ENCODE measurements at places on chromosomes 4 and X.

- no peak for DNase-seq
Measured at GRCh38 chr4:187276736-187277408, 553.2 kb upstream of the FAT1 start.

- no peak for DNase-seq
Measured at GRCh38 chr4:31964685-31965084, 1244.5 kb downstream of the PCDH7 start.

DNA sequence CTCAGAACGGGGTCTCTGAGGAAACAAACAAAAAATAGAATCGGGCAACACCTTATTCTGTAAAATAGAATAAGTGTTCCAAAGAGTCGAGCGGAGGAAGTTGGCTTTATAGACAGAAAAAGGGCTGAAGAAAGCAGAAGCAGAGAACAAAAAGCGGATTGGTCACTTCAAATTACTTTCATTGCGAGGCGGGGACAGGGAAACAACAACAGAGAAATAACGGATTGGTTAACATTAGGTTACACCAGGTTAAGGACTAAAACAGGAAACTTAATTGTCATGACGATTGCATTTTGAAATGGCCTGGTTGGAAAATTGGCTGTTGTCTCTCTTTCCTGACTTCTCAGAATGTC, 433 bp upstream of the COQ2 start:
- peak; percentile 5 for DNase-seq

GRCh38 chr4:13983189-13983790, 355.8 kb upstream of the BOD1L1 start:
- DNase-seq: no peak

GRCh38 chrX:151323054-151323453, 74.0 kb upstream of the VMA21 start:
- DNase-seq: no peak

DNA sequence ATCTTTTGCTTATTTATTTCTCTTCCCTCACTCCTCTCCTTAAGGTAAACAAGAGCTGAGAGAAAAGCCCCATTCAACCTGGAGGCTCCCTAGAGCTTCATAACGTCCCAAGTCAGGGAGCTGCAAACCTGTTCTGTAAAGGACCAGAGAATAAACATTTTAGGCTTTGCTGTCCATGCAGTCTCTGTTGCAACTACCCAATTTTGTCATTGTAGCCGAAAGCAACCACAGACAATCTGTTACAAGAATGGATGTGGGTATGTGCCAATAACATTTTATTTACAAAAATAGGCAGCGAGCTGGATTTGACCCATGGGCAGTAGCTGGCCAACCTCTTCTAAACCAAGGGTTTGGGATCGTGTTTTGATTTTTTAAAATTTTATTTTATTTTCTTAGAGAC, 71.3 kb upstream of the TBL1X start:
- no peak for DNase-seq

GRCh38 chr4:80098635-80099034, 25.6 kb upstream of the ANTXR2 start:
- DNase-seq: no peak

DNA sequence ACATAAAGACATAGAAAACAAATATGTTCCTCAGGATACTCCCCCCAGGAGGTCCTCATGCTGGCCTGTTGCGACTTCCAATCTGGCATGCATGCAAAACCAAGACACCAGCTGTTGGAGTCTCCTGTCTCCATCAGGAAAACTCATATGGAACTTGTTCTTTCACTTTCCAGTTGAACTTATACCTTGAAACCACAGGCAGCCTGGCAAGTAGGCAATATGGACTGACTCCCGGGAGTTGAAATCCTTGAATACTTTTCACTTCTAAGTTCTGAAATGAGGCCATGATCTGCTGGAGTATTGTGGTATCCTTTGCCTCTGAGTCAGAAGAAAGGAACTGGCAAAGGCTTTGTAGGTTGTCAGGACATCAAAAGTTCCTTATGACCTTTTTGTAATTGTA, 444.2 kb downstream of the IDS start:
- DNase-seq: no peak

DNA sequence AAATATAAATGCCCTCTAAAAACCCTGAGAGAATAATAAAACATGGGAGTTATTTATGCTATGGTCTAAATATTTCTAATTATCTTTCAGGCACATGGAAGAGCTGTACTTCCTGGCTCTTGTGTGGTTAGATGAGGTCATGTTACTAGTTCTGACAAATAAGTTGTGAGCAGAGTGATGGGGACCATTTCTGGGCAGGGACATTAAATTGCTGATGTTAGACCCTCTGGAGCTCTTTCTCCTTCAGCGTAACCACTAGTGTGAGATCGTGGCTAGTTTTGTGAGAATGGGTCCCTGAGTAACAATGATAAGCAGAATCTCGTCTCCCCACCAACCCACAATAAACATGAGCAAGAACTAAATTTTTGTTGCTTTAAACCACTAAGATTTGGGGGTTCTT, 108.0 kb downstream of the MAML3 start:
- no peak for DNase-seq

DNA sequence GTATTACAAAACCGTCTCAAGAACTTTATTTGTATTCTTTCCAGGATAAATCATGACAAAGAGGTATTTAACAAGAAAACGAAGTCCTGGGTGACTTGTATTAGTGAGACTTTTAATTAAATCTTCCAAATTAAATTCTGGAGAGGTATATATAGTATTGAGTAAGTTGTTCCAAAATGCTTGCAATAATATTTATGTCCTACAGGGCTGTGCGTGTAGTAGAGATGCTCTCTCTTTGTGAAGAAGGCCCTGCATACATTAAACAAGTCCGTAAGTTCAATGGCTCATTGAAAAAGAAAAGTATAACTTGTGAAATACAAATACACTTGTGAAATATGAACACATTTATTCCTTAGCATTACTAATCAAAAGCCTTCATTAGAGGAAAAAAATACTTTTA, 211.4 kb downstream of the ARHGAP24 start:
- DNase-seq: no peak

- no peak for DNase-seq
Measured at GRCh38 chr4:53075162-53075785, 213.2 kb downstream of the RASL11B start.

GRCh38 chr4:123409334-123409733, 12.7 kb downstream of the SPRY1 start:
- DNase-seq: no peak

GRCh38 chr4:96407738-96408463, 568.0 kb downstream of the PDHA2 start:
- no peak for DNase-seq

DNA sequence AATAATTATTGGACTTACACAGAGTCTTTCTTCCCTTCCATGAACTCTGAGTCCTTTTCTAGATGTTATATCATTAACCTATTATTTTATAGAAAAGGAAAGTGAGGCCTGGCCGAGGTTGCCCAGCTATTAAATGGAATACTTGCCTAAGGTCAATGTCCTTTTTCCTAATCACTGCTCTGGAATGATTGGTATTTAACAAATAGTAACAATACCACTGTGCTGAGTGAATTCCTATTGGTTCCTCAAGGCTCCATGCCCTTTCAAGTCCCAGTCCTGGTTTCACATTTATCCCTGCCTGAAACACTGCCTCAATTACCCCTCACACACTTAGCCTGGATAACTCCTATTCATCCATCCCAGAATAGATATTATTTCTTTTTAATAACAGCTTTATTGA, 6.2 kb downstream of the TCEAL9 start:
- DNase-seq: no peak

- DNase-seq: no peak
Measured at GRCh38 chr4:118823471-118823870, 12.5 kb downstream of the SEC24D start.

DNA sequence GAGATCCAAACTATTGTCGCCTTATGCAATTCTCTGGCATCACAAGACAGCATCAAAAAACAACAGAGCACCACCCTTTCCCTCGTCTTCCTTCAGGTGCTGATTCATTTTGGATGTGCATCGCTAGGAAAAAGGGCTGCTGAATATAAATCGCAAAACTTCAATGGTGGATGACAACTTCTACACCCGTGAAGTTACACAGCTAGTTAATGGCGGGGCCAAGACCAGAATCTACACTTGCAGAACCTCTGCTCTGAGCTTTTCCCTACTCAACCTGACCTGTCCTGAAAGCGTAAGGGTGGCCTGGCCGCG, 674 bp downstream of the GNPDA2 start:
- no peak for DNase-seq

- DNase-seq: no peak
Measured at GRCh38 chr4:43337707-43338106, 445.2 kb downstream of the GRXCR1 start.

- DNase-seq: no peak
Measured at GRCh38 chr4:106471151-106471550, 102.6 kb upstream of the GIMD1 start.

DNA sequence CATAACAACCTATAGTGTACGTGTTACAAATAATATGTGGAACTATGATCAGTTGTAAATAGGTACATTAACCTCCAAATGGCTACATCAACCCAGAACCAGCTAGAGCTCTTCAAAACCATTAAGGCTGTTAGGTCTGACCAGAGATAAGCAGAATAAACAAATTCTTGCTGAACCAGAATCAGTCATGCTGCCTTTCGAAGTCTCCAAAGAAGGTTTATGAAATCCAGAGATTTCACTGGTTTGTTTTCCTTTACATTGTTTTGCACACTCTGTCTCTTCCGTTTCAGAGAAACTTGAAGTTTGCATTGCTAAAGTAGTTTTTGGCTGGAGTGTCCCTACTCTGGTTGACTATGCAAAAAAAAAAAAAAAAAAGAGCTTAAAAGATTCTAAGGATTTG, 177.3 kb upstream of the SLIT2 start:
- DNase-seq: no peak

DNA sequence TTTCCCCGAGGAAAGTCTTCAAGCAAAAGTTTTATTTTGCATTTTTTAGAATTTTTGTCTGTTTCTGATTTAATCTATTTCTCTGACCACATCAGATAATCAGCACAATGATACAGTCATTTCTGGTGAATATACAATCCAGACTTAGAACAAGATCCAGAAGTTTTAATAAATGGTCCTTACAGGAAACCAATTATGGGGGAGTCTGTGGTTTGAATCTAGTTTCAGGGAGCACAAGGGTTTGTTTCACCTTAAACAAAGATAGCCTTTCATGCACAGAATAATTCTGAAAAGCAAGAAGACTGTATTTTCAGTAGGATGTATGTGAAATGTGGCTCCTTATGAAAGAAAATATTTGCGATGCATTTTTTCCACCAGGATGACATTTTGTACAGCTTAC, 158.5 kb upstream of the ARSJ start:
- DNase-seq: no peak

- no peak for DNase-seq
Measured at GRCh38 chr4:168917138-168917779, 92.8 kb downstream of the CBR4 start.

- DNase-seq: no peak
Measured at GRCh38 chr4:66688674-66689073, 856.6 kb downstream of the CENPC start.

DNA sequence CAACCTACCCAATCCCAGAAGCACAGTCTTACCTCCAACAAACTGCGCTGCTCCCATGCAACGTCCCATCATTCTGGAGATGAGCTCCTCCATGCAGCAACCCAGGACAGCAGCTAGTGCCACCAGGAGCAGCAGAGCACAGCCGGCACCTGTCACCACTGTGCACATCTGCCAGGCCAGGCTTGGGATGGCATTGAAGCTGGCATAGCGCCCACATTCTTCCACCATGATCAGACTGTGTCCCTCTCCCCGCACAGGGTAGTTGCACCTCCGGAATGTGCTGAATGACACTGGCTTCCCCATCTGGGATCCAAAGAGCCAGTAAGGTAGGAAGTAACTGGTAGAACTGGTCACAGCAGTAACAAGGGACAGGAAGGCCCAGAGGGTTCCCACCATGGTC, 8.8 kb downstream of the LHFPL1 start:
- DNase-seq: no peak

GRCh38 chr4:6197433-6198174, 2.7 kb downstream of the JAKMIP1 start:
- no peak for DNase-seq

GRCh38 chr4:156242390-156242789, 288.7 kb upstream of the CTSO start:
- no peak for DNase-seq

GRCh38 chr4:119284876-119285780, 36.8 kb downstream of the FABP2 start:
- DNase-seq: no peak

All from NCI-H774 (cell line).